Vagina (tissue), 2 donors: ENCODE measurements at places on chromosomes 16 and 17. TPM values are rescaled to one million over a fixed set of nuclear protein-coding genes. Genes with fewer than 3 reads are reported as not detected.

Gene COG7
- 21.4 TPM for total RNA-seq

Gene ZCCHC14
- 74.2 TPM for total RNA-seq

Gene ZFP3
- 3.4 TPM for total RNA-seq

Gene CHST4
- total RNA-seq, result not detected
